ENCODE measurements at places on chromosomes 2 and 18.

DNA sequence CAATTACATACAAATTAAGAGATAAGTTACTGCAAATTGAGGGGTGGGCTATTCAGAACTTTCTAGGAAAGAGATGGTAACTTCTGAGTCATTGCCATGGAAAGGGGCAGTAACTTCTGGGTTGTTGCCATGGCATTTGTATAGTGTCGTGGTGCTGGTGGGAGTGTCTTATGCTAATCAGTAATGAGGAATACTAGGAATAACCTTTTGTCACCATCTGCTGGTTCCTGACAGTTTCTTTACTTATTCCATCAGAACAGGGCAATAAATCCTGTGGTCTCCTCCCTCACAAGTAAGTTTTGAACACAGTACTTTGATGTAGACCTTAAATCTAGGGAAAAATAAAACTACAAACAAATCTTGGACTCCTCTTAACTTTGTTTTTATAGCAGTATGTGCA lies 435.4 kb downstream of the BCL11A start:
- no peak for DNase-seq

- DNase-seq = peak; percentile 79
Observed at GRCh38 chr2:197804049-197804757, at the start of gene PLCL1. PLCL1 (plus strand) TSS chr2:197804593.

DNA sequence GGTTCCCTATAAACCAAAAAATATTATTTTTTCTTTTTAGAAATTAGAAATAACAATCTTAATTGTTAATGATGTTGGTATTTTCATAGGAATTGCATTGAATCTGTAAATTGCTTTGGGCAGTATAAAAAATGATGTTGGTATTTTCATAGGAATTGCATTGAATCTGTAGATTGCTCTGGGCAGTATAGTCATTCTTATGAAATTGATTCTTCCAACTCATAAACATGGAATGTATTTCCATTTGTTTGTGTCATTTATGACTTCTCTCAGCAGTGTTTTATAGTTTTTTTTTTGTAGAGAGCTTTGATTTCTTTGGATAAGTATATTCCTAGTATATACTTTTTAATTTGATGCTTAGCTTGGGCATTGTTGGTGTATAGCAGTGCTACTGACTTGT lies 82.0 kb upstream of the NT5C1B start:
- no peak for DNase-seq

- DNase-seq = no peak
Observed at GRCh38 chr2:42142547-42143184, 26.5 kb upstream of the EML4 start.

DNA sequence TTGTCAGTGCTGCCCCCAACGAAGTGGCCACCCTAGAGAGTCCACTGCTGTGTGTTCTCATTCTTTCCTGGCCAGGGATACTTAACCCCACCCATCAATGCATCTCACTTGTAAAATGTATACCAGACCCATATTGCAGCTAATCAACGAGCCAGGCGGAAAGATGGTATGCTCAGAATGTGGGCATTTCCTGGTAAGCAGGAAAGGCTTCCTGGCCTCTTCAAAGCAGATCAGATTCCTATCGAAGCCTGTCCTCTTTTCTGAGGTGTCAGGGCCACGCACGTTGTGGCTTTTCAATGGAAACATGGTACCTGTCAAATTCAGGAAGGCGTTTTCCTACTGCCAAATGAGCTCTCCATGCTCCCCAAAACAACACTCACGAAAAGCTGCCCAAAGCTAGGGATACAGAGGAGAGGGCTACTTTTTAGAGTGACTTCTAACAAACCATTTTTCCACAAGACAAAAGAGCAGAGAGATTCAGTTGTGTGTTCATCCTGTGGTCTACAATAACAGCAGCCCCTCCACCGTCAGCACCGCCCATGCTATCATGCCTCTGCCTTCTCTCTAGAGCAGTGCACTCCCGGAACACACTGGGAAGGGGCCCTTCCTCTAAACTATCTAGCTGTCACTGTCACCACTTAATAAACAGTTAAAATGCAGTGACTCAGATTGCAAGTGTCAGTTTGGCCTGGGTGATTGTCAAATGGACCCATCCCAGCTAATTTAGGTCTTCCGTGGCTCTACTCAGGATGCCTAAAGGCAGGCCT lies 535.1 kb downstream of the RNF144A start:
- DNase-seq = no peak

- DNase-seq = no peak
Observed at GRCh38 chr2:186991766-186992417, 142.9 kb upstream of the ZSWIM2 start.

DNA sequence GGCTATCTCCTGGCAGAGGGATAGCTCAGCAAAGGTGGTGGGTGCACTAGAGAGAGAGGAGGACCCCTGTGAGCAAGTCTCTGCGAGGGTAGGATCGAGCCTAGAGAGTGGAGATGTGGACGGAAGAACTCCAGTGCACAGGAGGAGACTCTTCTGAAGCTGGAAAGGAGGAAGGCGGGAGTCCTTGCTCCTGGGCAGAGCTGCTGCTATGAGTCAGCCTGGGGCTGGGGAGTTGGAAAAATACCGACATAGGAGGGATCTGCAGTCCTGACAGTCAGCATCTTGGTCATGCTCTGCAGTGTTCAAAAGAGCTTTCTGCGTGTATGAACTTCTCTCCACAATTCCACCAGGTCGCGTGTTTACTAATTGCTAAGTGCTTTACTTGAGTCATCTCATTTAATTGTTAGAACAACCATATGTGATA lies 233.8 kb downstream of the LDLRAD4 start:
- DNase-seq = no peak

DNA sequence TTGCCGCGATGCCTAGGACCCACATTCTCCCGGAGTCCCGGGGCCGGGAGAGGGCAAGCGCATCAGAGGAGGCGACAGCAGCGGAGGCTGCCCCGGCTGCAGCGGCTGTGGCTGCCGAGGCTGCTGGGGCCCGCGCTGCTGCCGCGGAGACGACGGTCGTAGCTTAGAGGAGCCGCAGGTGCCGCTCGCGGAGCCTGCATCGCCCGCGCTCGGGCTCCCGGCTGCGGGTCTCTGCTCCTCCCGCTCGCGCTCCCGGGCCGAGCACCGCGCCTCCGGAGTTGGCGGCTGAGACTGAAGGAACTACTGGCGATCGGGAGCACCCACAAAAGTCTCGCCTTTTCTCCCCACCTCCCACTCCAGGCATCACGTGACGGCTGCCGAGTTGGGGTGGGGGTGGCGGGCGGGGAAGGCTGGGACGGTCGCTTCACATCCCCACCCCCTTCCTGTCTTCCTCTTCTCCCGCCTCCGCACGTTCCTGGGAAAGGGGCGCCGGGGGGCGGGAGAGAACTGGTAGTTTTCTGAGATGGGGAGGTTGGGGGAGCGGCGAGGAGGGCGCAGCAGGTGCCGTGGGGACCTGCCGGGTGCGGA lies at the start of gene LYPD1:
Gene LYPD1 (minus strand): TSS at position 298 of the 588 bp plus-strand sequence. CDS start 273 bp downstream, at position 25.
- no peak for DNase-seq

DNA sequence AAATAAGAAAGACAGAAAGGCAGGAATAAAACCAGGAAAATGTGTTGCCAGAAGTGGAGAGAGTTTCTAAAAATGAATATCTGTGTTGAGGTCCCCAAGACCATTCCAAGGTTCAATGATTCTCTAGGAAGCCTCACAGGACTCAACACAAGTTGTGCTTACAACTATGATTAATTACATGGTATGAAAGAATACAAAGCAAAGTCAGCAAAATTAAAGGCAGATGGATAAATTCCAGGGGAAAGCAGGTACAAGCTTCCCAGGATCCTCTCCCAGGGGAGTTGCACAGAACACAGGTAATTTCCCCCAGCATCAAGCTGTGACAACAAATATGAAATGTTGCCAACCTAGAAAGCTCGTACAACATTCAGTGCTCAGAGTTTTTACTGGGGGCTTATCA lies 154.4 kb upstream of the HNMT start:
- DNase-seq = no peak
